ENCODE measurements at places on chromosomes 12 and 14. TPM values are rescaled to one million over a fixed set of nuclear protein-coding genes. Genes with fewer than 3 reads are reported as not detected.

OVCH1 gene
- total RNA-seq, result not detected

DNA sequence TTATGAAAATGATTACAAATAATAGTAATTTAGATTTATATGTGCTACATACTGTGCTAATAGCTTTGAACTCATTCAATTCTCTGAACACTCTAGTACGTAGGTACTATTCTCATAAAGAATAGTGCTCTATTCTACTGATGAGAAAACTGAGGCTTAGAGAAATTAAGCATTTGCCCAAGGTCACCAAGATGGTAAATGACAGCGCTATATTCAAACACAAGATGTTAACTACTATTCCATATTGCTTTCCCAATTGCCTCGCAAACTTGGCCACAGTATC is 182.9 kb upstream of the GZMB start:
- H3K27ac ChIP-seq, result peak overlapping the region; percentile 78
- DNase-seq, result no peak
- H3K27me3 ChIP-seq, result no peaks in the 10 kb centered on the region
- H3K36me3 ChIP-seq, result no peaks in the 10 kb centered on the region

LRRC43 gene
- 0.93 TPM for total RNA-seq

DNA sequence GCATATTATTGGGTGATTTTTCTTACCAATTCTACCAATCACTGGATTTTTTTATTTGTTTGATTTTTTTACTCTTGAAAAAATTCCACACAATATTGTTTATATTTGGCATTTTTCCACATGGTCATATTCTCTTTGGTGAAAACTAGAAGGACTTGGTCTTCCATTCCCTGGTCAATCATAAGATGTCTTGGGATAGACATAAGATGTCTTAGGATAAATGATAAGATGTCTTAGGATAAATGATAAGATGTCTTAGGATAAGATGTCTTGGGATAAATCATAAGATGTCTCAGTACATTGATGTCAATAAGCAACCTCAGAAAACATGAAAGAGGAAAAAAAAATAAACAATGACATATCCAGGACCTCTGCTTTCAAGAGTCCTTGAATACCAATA is 309.1 kb downstream of the LRFN5 start:
- no peaks in the 10 kb centered on the region for H3K36me3 ChIP-seq
- H3K4me3 ChIP-seq, result no peak overlapping the region

DNA sequence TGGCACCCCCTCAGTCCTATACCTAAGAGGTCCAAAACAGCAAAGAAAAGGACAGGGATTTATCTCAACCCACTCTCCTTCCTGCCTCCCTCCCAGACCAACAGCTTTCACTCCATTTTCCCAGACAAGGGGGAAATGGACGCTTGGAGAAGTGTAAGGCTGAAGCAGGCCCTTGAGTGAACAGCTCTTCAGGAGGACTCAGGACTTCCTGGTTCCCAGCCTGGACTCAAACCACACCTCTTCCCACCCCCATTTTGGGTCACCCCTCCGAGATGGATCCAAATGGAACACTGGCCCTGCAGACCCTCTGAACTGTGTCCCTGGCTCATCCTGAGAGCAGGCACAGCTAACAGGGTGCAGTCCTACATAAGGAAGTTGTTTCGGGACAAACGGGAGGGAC is 2.7 kb downstream of the KMT2D start:
- no peaks in the 10 kb centered on the region for H3K27me3 ChIP-seq
- H3K4me3 ChIP-seq, result peak overlapping the region; percentile 89
- H3K27ac ChIP-seq, result peak overlapping the region; percentile 26
- no peak for DNase-seq
- H3K36me3 ChIP-seq, result peaks cover 25% of the 10 kb centered on the region
- H3K4me1 ChIP-seq, result peaks cover 48% of the 10 kb centered on the region

DNA sequence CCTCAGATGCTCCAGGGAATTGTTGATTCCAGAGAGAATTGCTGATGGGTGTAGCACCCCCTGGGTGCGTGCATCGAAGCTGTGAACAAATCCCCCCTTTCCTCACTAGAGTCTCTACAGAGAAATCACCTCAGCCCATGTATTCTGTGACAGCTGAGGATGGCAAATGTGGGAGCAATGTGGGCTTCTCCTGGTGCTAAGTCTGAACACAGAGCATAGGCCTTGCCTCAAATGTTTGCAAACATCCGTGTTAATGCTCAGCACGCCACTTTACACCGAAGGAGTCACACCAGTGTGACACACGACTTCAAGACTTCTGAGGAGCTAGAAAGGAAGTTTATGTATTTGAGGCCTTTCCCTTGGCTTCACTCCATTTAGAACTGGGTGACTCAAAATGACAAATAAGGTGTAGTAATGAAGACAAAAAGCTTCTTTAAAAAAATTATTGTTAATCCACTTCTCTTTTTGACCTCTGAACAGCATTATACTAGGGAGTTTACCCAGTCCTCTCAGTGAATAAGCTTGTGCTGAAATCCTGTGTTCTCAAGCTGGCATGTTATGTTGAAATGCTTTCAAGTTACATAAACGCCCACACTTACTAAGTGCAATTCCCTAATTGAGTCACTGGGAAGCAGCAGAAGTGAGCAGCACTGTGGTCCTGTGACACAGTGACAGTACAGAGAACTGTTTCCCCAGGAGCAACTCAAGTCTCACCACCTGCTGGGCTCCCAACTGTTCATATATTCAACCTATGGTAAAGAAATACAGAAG is 92.9 kb downstream of the FAR2 start:
- peak; percentile 27 for DNase-seq
- H3K4me3 ChIP-seq, result no peak overlapping the region
- peaks cover 16% of the 10 kb centered on the region for H3K4me1 ChIP-seq
- H3K36me3 ChIP-seq, result no peaks in the 10 kb centered on the region
- peak overlapping the region; percentile 30 for H3K27ac ChIP-seq

GRCh38 chr14:50260511-50260910 is 29.1 kb upstream of the SOS2 start:
- H3K4me3 ChIP-seq, result no peak overlapping the region
- H3K27me3 ChIP-seq, result no peaks in the 10 kb centered on the region
- no peak overlapping the region for H3K27ac ChIP-seq
- H3K36me3 ChIP-seq, result no peaks in the 10 kb centered on the region
- no peaks in the 10 kb centered on the region for H3K4me1 ChIP-seq
- no peak for DNase-seq

DNA sequence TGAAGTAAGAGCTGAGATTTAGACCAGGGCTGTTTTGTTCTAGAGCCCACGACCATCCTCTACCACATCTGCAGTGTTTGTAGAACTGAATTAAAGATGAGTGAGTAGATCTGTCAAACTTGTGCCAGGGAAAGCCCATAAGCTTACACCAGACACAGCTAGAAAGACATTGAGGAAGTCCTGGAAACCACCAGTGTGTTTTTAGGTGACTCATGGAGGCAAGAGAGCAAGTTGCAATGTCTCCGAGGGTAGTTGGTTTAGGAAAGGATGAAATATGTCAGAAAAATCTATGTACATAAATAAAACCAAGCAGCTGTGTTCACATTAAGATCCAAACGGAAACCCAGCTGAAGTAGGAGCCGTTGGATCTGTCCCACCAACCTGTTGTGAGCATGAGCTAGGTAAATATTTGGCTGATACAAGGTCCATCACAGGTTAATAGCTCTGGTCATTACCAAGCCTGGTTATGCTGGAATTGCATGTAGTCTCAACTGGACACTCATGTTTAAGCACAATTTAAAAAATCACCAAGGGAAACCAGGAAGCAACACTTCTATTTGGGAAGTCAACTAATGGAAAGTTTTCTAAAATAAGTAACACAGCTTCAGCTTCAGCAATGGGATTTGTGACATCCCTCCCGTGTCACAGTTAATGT is 49.9 kb upstream of the PLEKHG3 start:
- H3K4me3 ChIP-seq, result no peak overlapping the region
- peaks cover 12% of the 10 kb centered on the region for H3K4me1 ChIP-seq
- no peak for DNase-seq
- peak overlapping the region; percentile 63 for H3K27ac ChIP-seq

CLEC4D gene
- total RNA-seq, result 0.35 TPM

PRR4 gene
- 2.2 TPM for total RNA-seq

DNA sequence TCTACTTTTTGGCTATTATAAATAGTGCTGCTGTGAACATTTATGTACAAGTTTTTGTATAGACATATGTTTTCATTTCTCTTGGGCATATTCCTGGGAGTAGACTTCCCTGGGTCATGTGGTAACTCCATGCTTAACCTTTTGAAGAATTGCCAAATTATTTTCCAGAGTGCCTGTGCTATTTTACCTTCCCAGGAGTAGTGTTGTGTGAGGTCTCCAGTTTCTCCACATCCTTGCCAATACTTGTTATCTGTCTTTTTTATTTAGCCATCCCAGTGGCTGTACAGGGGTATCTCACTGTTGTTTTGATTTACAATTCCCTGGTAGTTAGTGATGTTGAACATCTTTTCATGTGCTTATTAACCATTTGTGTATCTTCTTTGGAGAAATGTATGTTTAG is 18.9 kb downstream of the UBE3B start:
- no peak for DNase-seq
- H3K36me3 ChIP-seq, result peaks cover 100% of the 10 kb centered on the region
- no peak overlapping the region for H3K4me3 ChIP-seq
- H3K27ac ChIP-seq, result no peak overlapping the region
- H3K27me3 ChIP-seq, result no peaks in the 10 kb centered on the region

- no peaks in the 10 kb centered on the region for H3K4me1 ChIP-seq
- H3K4me3 ChIP-seq, result no peak overlapping the region
- H3K27ac ChIP-seq, result no peak overlapping the region
- no peaks in the 10 kb centered on the region for H3K36me3 ChIP-seq
- DNase-seq, result no peak
These were observed 77.3 kb downstream of the GLT1D1 start for GRCh38 chr12:128930606-128931005.

GRCh38 chr14:67270145-67270753 is 29.0 kb downstream of the PALS1 start:
- peaks cover 6% of the 10 kb centered on the region for H3K4me1 ChIP-seq
- H3K27me3 ChIP-seq, result no peaks in the 10 kb centered on the region
- H3K4me3 ChIP-seq, result no peak overlapping the region
- no peak for DNase-seq
- no peaks in the 10 kb centered on the region for H3K36me3 ChIP-seq
- H3K27ac ChIP-seq, result no peak overlapping the region

PIANP gene
- total RNA-seq, result not detected

DNA sequence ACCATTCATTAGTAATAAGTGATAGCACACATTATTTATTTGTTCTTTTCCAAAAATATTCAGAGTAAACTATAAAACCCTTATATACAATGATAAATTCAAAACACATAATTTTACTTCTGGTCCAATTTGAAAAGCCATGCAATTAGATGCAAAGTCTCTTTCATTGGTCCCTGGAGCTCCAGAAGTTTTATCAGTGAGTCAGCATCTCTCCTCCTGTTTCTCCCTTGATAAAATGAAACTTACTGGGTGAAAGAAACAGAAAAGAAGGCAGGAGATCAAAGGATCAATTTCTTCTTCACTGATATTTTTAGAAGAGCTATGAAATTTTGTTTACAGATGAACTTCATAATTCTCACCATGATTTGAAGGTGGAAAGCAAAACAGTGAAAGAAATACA is 47.5 kb downstream of the IFNG start:
- no peak for DNase-seq
- H3K27me3 ChIP-seq, result no peaks in the 10 kb centered on the region
- no peak overlapping the region for H3K4me3 ChIP-seq
- H3K4me1 ChIP-seq, result no peaks in the 10 kb centered on the region

- H3K4me1 ChIP-seq, result no peaks in the 10 kb centered on the region
- DNase-seq, result no peak
- H3K36me3 ChIP-seq, result peaks cover 40% of the 10 kb centered on the region
- no peak overlapping the region for H3K27ac ChIP-seq
These were observed 29.0 kb upstream of the AMN start for GRCh38 chr14:102893452-102893851.

KCNK13 gene
- total RNA-seq, result 6.6 TPM

- no peak for DNase-seq
- no peak overlapping the region for H3K4me3 ChIP-seq
- no peak overlapping the region for H3K27ac ChIP-seq
- H3K36me3 ChIP-seq, result no peaks in the 10 kb centered on the region
These were observed 472.0 kb downstream of the RGS6 start for GRCh38 chr14:72404106-72404774.

YY1 gene
- total RNA-seq, result 57.0 TPM

DNA sequence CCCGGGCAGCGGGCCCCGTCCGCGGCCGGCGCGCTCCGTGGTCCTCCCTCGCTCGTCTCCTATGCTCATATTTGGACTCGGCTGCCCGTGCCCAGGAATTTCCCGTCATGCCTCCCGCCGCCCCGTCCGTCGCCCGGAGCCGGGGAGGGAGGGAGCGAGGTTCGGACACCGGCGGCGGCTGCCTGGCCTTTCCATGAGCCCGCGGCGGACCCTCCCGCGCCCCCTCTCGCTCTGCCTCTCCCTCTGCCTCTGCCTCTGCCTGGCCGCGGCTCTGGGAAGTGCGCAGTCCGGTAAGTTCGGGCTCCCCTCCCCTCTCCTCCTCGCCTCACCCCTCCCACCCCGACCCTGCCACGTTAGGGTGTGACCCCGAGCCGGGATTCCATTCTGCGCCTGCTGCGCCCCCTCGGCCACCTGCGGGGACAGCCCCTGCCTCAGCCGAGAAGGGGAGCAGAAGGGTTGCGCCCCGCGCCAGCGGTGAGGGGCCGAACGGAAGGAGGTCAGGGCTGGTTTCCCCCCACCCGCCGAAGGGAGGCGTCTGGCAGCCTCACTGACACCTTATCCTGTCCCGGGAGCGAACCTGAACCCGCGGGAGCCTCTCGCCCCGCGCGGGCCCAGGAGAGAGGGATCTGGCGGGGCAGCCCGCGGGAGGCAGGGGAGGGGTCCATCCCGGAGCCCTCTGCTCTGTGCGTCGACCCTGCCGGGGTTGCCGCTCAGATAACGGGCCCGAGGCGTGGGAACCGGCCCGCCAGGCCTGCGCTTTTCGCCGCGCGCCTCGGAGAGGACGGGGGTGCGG is at the start of gene MSRB3:
Gene MSRB3, plus strand, starts transcription at position 108 of the 793 bp plus-strand sequence. CDS start 29,897 bp downstream, outside the sequence.
- H3K27me3 ChIP-seq, result no peaks in the 10 kb centered on the region
- peak within 1 kb of the TSS; percentile 94 for H3K4me3 ChIP-seq
- H3K27ac ChIP-seq, result peak within 1 kb of the TSS; percentile 93

ACOT6 gene
- not detected for total RNA-seq

GRCh38 chr12:115225845-115226244 is 541.9 kb upstream of the TBX3 start:
- DNase-seq, result no peak
- H3K36me3 ChIP-seq, result no peaks in the 10 kb centered on the region
- H3K27ac ChIP-seq, result no peak overlapping the region

HOXC13 gene
- total RNA-seq, result not detected

GRCh38 chr12:79288911-79289310 is 401.9 kb downstream of the PAWR start:
- no peaks in the 10 kb centered on the region for H3K4me1 ChIP-seq
- no peaks in the 10 kb centered on the region for H3K27me3 ChIP-seq
- H3K36me3 ChIP-seq, result no peaks in the 10 kb centered on the region
- DNase-seq, result no peak
- no peak overlapping the region for H3K27ac ChIP-seq

- no peak for DNase-seq
- peaks cover 21% of the 10 kb centered on the region for H3K4me1 ChIP-seq
- no peaks in the 10 kb centered on the region for H3K27me3 ChIP-seq
- H3K36me3 ChIP-seq, result no peaks in the 10 kb centered on the region
These were observed 9.3 kb downstream of the DGLUCY start for GRCh38 chr14:91123201-91123600.

- peaks cover 6% of the 10 kb centered on the region for H3K27me3 ChIP-seq
- DNase-seq, result no peak
- no peaks in the 10 kb centered on the region for H3K36me3 ChIP-seq
- peak overlapping the region; percentile 50 for H3K4me3 ChIP-seq
These were observed 664 bp downstream of the LRFN5 start for GRCh38 chr14:41607304-41607775.

SAMD15 gene
- 0.35 TPM for total RNA-seq

PTPN6 gene
- 3.7 TPM for total RNA-seq

- H3K4me1 ChIP-seq, result no peaks in the 10 kb centered on the region
- H3K27me3 ChIP-seq, result no peaks in the 10 kb centered on the region
- peaks cover 11% of the 10 kb centered on the region for H3K36me3 ChIP-seq
- DNase-seq, result peak; percentile 38
- no peak overlapping the region for H3K27ac ChIP-seq
These were observed 12.4 kb downstream of the MGST1 start for GRCh38 chr12:16359512-16360491.
